Renal cortex interstitium (tissue), 15 donors: ENCODE measurements at places on chromosomes 1 and 21.
A peak's percentile ranks its signal among the peaks of the same experiment; 100 is the strongest.

GRCh38 chr1:11680270-11681070, 478 bp downstream of the MAD2L2 start:
- DNase-seq: no peak

GRCh38 chr1:233598891-233599541, 14.9 kb upstream of the KCNK1 start:
- no peak for DNase-seq

- DNase-seq: no peak
Measured at GRCh38 chr1:156935505-156936128, 15.2 kb downstream of the LRRC71 start.

GRCh38 chr1:64505944-64506655, 36.2 kb downstream of the CACHD1 start:
- DNase-seq: no peak

DNA sequence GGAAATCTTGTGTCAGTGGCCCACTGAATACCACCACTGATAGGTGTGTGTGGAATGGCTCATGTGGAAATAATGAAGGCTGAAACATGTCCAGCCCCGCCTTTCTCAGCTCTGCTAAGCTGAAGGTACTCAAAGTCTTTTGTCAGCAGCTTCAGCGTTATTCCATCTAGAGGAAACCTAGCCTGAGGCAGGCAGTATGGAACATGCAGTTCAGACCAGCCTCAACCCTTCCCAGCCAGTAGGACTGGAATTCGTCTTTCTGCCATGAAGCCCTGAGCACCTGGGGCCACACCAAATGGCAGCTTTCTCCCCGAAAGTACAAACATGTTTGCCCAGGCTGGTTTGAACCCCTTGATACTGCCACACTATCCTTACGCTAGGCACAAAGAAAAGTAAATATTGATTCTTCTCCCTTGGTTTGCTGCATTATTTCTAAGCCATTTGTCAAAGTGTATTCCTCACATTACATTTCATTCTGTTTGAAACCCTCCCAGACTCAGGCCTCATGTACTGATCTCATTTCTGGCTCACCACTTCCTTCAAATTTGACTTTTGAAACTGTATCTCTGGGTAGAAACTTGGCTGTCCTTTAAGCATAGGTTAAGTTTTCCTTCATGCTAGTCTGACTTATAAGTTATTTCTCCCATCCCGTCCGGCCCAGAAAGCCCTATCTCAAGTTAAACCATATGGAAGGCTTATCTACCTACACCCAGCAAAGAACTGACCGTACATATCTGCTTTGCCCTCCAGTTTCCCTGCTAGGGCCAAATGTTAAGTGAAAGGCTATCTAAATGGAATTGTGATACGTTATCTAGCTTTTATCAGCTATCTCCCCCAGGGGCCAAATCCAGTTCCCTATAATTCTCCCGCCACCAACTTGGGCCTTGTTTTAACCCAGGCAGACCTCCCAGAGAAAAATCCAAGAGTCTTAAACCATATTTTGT, 45.7 kb upstream of the HOOK1 start:
- no peak for DNase-seq

- DNase-seq: no peak
Measured at GRCh38 chr1:198919667-198920398, 281.0 kb downstream of the PTPRC start.

DNA sequence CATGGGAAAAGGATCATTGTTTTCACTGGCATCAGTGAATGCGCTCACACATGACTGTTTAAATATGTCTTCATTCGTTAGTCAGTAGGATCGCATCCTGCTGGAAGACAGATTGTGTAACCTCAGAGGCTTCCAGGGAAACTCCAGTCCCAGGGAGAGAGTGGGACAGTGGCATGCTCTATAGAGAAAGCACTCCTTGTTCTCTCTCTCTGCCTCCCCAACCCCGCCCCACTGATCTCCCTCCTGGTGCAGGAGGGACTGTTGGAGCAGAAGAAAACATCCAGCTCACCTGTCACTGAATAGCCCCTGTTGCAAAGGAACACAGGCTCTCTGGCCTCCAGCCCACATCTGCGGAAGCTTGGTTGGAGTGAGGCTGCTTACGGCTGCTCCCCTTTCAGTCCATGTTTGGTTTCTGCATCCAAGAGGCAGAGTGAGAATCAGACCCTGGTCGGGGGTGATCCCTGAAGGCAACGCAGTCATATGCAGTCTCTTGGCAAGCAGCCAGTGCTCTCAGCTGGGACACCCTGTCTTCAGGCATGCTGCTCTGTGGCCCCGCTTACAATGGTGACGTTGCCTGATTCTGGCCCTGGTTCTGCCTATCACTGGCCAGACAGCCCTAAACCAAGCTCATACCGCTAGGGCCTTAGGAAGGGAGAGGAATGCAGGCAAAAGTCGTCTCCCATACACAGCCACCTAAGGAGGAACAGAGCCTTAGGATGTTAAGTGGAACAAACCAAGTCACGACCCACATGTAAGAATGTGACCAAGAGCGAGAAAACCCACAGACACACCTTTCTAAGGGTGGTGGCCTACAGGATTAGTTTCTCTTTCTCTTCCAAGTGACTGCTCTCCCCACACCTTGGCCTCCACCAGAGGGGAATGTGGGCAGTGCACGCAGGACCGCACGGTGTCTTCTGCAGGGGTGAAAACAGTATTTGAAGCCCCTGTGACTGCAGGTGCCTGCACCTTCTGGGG, 39.7 kb downstream of the BACE2 start:
- DNase-seq: no peak

- peak; percentile 49 for DNase-seq
Measured at GRCh38 chr1:36965275-36966159, 68.8 kb downstream of the GRIK3 start.

DNA sequence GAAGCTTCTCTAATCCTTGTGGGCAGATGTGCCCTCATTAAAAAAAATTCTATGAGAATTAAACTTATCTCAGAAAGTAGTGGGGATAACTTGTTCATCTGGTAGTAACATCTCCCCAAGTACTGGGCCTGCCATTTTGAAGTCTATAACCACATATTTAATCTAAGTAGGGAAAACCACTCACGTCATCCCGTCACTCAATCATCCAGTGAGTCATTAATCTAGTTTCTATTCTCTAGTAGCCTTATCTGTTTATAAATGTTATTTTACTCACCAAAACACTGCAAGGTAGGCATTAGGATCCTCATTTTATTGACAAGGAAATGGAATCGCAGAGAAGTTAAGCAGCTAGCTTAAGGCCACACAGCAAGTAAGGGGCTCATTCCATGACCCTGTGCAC, 221.9 kb downstream of the ATG4C start:
- DNase-seq: no peak

GRCh38 chr1:109993885-109994284, 9.3 kb downstream of the AHCYL1 start:
- DNase-seq: no peak

DNA sequence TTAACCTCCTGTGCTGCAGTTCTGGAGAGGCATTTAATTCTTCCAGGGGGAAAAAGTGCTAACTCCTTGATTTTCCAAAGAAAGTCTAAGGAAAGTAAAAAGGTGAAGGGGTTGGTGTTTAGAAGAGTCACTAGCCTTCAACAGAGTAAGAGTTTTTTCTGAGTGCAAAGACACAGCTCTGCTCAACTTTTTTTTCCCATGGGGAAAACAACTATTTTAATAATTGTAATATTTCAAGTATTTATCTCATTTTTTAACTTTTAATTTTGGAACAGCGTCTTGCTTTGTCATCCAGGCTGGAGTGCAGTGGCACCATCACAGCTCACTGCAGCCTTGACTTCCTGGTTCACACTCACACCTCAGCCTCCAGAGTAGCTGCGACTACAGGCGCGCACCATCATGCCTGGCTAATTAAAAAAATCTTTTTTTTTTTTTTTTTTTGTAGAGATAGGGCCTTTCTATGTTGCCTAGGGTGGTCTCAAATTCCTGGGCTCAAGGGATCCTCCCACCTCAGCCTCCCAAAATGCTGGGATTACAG, 202.6 kb downstream of the APP start:
- no peak for DNase-seq

GRCh38 chr1:58939146-58939545, 155.3 kb upstream of the JUN start:
- no peak for DNase-seq

DNA sequence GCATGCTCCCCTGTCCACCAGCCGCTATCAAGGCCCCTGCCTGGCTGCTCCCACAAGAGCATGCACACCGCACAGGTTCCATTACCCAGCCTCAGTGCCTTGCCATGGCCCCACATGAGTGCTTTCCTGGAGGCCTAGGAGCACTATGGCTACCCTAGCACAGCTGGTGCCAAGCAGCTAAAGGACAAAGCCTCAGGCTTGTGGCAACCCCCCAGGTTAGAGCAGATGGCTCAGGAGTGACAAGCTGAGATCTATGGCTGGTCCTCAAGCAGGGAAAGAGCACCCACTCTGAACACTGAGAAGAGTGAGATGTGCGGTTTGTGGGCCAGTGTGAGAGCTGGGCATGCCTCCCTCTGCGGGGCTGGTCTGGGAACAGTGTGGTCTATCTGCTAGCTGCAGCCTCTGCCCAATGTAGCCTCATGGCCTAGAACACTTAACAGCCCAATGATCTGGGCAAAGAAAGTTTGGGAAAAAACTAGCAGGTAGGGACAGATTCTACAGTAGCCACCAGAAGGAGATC, 129.8 kb downstream of the VAV3 start:
- DNase-seq: no peak

- no peak for DNase-seq
Measured at GRCh38 chr1:192601143-192601542, 25.6 kb downstream of the RGS1 start.

GRCh38 chr1:155873860-155874259, 14.5 kb downstream of the SYT11 start:
- DNase-seq: no peak

DNA sequence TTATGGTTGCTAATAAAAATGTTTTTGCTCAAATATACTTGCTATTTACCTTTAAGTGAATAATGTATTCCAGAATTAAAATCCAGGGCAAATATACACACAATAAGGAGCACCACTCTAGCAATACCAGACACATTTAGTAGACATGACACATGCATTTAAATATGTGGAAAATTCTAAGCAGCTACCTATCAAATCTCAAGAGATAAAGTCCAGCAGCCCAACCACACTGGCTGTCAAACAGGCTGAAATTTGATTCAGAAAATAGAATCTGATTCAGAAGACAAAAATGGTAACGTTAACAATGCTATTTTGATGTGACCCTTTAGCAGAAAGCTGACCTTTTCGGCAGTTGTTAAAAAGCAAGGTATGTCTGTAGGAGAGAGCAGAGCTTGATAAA, 42.3 kb downstream of the PLEKHO1 start:
- no peak for DNase-seq

DNA sequence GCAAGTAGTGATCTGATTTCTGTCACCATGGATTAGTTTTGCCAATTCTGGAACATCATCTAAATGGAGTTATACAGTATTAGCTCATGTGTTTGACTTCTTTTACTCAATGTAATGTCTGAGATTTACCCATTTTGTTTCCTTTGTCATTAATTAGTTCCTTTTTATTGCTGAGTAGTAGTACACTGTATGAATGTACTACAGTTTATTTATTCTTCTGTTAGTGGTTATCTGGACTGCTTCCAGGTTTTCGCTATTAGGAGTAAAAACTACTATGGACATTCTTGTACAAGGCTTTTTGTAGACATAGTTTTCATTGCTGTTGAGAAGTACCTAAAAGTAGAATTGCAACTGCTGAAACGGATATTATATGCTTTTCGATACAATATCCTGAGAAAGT, 14.1 kb downstream of the SUCO start:
- no peak for DNase-seq

- DNase-seq: no peak
Measured at GRCh38 chr1:217135569-217135915, 412.3 kb upstream of the ESRRG start.

GRCh38 chr1:209965996-209966395, 28.0 kb downstream of the SYT14 start:
- DNase-seq: no peak

GRCh38 chr1:18217398-18218043, 109.9 kb downstream of the IGSF21 start:
- no peak for DNase-seq

DNA sequence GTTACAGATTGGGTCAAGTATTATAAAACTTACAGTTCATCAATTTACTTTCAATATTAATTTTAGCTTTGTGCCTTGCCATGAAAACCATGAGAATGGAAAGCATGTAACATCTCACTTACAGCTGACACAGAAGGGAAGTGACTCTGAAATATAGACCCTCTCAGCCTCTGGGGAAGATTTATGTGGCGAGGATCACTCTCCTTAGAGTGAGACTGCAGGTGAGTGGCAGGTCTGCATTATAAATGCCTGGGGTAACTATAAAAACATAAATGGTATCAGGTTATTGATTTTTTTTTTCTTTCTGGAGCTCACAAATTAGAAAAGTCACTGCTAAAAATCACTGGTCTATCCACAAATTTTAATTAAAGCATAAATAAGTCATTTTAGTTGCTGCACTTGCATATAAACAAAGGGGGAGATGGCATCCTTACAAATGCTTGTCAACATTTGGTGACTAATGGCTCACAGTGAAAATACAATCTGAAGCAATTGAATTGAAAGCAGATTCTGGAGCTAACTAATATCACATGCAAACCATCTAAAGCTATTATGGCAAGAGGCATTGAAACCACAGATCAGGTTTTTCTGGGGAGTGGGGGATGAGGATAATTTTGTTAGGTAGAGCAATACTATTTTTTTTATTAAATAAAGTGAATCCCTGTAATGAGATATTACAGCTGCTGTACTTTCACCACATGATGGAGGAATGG, 200.9 kb downstream of the TM2D1 start:
- no peak for DNase-seq

DNA sequence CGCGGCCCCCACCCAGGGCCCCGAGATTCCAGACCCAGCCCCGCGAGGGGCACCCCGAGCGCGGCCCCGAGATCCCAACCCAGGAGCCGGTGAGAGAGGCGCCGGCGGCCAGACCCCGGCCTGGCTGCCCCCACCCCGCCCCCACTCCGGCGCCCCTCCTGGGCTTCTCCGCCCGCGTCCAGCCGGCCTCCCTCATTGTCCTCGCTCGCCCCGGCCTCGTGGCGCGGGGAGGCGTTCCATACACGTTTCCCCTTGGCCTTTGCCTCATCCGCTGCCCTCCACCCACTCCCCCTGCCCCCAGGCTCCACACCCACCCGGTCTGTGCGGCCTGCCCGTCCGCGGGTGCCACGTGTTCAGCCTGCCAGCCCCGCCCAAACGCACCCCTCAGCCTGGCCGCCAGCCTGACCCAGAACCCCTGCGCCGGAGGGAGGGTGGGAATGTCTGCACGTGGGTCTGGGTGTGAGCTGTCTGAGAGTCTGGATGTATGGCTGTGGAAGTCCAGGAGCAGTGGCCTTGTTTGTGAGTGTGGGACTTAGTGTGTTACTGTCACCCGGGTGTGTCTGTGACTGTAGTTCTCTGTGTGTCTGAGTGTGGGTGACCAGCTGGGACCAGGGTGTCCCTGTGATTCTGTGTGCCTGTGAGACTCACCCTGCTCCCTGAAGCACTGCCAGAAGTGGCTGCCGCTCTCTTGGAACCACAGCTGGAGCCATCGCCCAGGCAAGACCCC, 681 bp downstream of the B4GALT2 start:
- DNase-seq: no peak

GRCh38 chr1:82319546-82319945, 518.8 kb downstream of the ADGRL2 start:
- no peak for DNase-seq
